ENCODE measurements at places on chromosomes 1 and 21.

DNA sequence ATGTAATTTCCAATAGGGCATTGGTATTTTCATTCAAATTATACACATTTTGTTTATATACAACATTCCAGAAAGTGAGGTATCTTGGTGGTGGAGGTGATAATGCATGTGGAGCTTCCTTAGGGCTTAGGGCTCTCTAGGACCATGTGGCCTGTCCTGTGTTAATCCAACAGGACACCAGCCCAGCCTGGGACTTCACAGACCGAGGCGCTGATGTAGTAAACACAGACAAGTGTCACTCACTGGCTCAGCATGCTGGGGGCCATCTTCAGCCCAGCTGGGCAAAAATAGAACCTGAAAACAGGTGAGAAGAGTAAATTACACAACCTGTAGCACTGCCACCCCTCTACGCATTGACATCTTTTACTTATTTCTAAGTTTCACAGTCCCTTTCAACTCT is 66.7 kb downstream of the MAB21L3 start:
- no peak for DNase-seq

DNA sequence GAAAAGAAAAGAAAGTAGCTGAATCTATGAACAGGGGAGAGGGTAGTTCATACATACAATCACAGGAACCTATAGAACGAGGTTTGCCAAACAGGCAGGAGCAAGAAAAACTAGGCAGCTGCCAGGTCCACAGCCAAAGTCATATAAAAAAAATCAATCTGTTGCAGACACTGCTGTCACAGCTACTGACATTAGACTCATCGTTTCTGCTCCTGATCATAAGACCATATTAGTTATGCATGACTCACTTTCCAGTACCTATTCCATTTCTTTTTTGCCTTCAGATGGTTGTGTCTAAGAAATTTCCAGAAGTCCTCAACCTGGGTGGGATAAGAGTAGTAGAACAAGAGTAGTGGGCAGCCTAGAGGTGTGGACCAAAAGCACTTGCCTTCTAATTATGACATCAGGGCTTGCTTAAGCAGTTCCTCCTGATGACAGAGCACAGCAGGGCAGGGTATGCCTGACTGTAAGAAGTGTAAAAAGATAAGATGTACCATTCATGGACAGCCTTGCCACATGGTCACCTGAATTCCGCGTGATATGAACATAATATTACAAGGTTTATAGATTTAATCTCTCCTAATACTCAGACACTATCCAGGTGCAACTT is 323.2 kb upstream of the SGIP1 start:
- no peak for DNase-seq

GRCh38 chr1:26838474-26839338 is 12.2 kb downstream of the ZDHHC18 start:
- DNase-seq = no peak

GRCh38 chr21:18244671-18245463 is at the start of gene CHODL:
CHODL (plus strand) TSS chr21:18244833; CDS start chr21:18245224, 391 bp downstream.
- no peak for DNase-seq

- DNase-seq = no peak
Measured at GRCh38 chr1:93824834-93825233, 54.2 kb downstream of the DNTTIP2 start.

DNA sequence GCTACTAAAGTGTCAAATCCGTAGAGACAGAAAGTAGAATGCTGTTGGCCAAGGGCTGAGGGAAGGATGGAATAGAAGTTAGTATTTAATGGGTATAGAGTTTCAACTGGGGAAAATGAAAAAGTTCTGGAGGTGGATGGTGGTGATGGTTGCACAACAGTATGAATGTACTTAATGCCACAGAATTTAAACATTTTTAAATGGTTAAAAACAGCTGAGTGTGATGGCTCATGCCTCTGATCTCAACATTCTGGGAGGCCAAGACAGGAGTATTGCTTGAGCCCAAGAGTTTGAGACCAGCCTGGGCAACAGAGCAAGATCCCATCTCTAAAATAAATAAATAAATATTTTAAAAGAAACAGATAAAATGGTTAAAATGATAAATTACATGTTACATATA is 44.5 kb downstream of the PIK3R3 start:
- DNase-seq = no peak

DNA sequence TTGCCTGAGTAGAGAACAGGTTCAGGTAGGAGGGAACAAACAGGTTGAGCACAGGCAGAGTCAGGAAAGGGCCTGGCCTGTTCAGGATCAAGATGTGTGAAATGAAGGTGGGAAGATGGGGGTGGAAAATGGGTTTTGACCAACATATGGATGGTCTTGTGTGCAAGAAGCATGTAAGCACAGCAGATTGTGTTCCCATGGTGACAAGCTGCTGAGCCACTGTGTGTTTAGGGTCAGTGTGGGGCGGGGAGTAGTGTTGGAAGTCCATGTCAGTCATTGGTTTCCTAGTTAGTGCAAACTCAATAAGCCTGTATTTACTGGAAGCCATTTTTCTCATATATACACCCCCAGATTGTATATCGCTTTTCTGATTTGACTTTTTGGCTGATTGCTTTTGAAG is 111.9 kb downstream of the CAMTA1 start:
- DNase-seq = no peak

- DNase-seq = no peak
Measured at GRCh38 chr1:204728456-204728855, 42.9 kb upstream of the LRRN2 start.

DNA sequence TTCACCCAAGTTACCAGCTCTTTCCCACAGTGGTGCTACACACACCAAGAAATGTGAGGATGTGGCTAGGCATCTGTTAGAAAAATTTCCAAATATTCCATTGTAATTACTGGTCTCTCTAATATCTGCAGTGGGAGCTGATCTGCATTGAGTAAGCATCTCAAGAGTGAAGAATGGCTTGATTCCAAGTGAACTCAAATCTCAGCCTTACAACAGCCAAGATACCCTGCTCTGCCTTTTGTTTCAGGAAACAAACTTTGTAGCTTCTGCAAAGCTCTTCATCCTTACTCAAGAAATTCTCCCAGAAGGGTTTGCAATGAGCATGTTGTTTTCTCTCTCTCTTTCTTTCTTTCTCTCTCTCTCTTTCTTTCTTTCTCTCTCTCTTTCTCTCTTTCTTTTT is 181.1 kb downstream of the FCRL5 start:
- DNase-seq = no peak

DNA sequence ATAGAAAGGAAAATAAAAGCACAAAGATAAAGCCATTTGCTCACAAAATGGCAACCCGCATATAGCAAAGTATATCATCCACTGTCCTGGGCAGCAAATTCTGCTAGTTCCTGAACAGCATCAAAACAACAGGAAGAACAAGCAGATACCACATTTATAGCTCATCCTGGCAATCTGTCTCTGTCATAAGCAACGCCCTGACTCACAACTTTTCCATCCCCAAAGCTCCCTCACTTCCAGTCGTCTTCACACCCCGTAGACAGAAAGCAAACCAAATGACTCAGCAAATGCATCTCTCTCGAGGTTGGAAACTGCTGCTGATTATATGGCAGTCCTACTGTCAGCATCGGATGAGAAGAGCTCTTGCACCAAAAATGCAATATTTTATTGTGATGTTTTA is 65.8 kb downstream of the AK5 start:
- DNase-seq = no peak

DNA sequence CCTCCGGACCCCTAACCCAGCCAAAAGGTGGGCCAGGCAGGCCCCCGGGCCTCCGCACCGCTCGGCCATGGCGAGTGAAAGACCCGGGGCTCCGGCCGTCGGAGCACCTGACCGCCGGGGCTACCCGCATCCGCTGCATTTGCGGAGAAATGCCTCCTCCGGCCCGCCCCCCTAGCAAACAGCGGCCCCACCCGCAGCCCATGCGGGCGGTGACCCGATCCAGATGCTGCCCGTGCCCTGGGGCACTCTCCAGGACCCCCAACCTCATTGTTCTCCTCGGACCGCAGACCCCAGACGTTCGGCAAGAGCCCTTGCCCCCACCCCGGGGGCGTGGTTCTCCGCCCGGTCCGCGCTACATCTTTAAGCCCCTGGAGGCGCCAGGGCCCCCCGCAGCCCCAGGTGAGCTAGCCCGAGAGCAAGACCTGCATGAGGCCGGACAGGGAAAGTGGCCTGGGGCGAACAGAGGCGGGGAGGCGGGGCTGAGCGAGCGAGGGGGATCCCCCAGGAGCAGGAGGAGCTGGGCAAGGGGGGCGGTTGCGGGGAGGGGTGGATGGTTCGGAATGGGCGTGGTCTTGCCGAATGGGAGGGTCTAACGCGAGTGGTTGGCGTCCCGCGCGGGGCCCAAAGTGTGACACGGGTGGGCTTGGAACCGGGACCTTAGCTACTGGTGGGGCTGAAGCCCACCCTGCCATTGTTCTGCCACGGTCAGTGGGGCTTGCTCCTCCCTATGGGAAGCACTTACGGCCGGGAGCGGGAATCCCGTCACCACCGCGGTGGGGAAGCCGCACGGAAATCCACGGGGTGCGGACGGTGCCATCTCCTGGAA is 6.3 kb upstream of the CRYBG2 start:
- no peak for DNase-seq

DNA sequence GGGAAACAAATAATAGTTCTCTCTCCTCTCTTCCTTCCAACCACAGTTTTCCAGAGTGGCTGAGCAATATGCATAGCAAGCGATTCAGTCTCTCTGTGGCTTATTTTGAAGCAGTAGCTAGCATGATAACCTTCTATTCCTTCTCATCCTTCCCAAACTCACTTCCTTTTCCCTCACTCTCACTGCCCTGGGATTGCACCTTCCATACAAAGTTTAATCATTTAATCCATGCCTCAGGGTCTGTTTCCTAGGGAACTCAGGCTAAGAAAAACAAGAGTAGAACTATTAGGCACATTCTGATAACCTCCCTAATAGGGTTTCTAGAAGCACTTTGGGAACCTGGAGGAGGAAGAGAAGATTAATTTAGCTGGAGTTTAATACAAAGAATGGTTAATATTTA is 97.7 kb upstream of the S1PR1 start:
- no peak for DNase-seq

DNA sequence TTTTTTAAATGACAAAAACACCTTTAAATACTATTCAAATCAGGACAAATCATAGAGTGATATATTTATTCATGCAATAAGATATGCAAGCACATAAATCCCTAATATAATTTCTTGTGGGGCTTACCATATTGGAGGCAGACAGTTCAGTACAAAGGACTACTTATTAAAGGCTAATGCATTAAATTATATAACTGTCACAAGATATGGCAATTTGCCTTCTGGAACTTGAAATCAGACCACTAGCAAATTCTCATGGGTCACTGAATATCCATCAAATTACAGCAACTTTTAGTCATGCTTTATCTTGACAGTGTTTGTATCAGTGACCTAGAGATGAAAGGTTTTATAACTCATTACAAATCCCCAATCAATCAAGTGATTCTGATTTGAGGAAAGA is 54.1 kb upstream of the NCAM2 start:
- DNase-seq = no peak

GRCh38 chr1:86537928-86538695 is 8.8 kb upstream of the CLCA4 start:
- no peak for DNase-seq

DNA sequence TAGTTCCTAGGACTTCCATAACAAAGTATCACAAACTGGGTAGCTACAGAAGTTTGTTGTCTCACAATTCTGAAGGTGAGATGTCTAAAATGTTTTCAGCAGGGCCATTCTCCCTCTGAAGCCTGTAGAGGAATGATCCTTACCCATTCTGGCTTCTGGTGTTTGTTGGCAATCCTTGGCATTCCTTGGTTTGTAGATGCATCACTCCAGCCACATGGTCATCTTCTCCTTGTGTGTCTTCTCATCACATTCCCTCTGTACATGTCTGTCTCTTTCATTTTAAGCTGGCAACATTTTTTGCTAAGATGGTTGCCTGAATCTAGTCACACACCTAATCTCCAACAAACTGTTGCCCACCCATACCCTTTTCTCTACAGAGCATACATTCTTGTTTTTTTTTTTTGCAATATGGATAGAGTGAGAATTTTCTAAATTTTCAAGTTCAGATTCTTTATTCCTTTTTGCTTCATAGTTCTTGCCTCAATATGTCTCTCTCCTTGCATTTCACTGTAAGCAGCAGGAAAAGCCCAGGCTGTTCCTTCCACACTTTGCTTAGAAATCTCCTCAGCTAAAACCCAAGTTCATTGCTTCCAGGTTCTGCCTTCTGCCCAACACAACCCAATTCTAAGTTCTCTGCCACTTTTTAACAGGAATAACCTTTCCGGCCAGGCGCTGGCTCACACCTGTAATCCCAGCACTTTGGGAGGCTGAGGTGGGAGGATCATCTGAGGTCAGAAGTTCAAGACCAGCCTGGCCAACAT is 18.3 kb downstream of the ZBED6 start:
- no peak for DNase-seq

- no peak for DNase-seq
Measured at GRCh38 chr1:174815036-174815435, 184.7 kb upstream of the CACYBP start.

- DNase-seq = no peak
Measured at GRCh38 chr1:205351984-205352713, 4.6 kb downstream of the KLHDC8A start.

GRCh38 chr1:111220302-111220890 is 7.1 kb upstream of the CHI3L2 start:
- no peak for DNase-seq

GRCh38 chr21:46254208-46254975 is 25.8 kb upstream of the LSS start:
- DNase-seq = no peak

GRCh38 chr1:245304698-245305097 is 149.9 kb downstream of the KIF26B start:
- DNase-seq = no peak

DNA sequence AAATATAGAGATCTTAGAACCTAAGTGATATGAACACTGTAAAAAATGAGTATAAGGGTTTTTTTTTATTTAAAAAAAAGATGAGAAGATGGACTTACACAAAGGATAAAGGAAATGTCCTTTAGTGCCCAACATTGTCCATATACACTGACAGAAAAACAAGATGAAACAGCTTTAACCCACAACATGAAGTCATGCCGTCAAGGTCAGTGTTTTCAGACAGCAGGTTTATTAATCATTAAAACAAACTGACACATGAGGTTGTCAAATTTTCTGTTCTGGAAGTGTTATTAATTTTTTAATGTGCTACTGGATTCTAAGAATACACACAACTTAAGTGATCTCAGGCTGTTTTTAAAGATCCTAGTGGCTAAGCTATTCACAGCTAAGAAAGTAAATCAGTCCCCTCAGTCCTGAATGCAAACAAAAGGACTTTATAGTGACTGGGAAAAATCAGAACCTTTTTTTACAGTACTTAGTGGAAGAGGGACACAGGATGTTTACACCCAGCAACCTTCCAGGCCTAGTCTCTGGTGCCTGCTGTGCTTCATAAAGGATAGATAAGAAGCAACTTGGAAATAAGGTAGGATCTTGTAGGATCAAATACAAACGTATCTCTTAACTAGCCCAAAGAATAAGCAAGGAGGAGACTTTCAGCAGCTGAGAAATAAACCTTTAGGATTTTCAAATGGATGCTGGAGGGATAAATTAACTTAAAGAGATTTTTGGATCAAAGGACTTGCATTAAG is 21.9 kb upstream of the PKN2 start:
- DNase-seq = no peak

DNA sequence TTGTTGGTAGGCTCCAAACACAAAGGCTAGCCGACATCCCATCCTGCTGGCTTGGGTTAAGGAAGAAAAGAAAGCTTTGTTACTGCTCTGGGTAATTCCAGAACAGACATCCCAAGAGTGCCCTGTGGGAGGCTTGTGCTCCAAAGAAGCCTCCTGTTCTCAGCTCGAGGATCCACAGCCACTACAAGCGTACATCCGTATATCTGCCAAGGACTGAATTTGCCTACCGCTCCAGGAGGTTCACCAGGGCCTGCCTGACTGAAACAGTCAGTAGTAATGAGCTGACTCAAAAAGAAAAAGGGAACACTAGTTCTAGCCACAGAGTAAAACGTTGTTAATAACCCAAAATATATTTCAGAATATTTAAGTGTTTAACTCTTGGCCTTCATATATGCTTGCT is 24.8 kb upstream of the MUTYH start:
- no peak for DNase-seq
